Astrocyte (in vitro differentiated cells and primary cell): ENCODE measurements at places on chromosomes 2 and 18.

GRCh38 chr2:232577841-232578240, 27.4 kb downstream of the EIF4E2 start:
- DNase-seq, result no peak
- peaks cover 14% of the 10 kb centered on the region for H3K4me1 ChIP-seq
- no peaks in the 10 kb centered on the region for H3K27me3 ChIP-seq
- no peak overlapping the region for H3K4me3 ChIP-seq
- H3K27ac ChIP-seq, result peak overlapping the region; percentile 22

DNA sequence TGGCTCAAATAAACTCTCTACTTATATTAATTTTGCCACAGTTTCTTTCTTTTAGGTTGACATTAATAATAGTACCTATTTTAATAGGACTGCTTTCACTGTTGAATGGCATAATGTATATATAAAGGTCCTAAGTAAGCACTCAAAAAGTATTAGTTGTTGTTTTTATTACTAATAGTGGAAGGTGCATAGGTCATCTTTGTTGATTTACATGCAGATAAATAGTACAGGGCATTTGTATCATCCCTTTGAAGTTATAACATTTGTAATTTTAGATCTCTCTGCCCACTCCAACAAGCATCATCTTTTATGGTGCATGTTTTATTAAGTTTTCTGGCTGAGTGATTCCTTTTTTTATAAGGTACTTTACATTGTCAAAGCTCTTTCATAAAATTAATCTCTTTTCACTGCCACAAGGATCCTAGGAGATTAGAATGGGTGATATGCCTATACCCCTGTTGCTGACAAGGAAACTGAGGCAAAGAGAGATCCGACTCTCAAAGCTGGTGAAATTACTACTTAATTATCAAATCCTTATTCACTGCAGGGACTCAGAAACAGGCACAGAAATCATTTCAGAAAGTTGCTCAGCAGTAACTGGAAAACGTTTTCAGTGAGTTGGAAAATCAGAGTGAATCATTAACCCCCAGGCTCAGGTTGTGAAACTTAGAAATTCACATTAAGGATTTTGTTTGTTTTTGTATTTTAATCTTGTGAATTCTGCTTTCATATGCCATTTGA, 299.6 kb downstream of the AGPS start:
- H3K27ac ChIP-seq, result no peak overlapping the region
- DNase-seq, result no peak
- no peaks in the 10 kb centered on the region for H3K4me1 ChIP-seq
- no peaks in the 10 kb centered on the region for H3K27me3 ChIP-seq
- H3K4me3 ChIP-seq, result no peak overlapping the region

DNA sequence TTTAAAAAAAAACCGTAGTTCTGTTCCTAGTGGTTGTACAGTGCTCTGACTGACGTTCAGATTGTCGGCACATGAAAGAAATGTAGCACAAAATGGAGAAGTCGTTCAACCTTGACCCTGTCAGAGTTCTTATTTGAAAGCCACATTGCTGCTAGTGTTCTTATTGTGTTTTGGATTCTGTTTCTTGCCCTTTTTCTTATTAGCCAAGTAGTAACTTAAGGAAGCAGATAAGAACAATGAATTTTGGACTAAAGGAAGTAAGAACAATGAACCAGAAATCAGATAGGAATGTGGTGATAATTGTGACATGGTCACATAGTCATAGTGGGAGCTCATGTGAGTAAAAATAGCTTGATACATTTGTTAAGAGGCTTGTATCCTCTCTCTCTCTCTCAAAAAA, 45.9 kb downstream of the RPIA start:
- peak; percentile 78 for DNase-seq
- H3K4me1 ChIP-seq, result peaks cover 21% of the 10 kb centered on the region
- no peak overlapping the region for H3K4me3 ChIP-seq

DNA sequence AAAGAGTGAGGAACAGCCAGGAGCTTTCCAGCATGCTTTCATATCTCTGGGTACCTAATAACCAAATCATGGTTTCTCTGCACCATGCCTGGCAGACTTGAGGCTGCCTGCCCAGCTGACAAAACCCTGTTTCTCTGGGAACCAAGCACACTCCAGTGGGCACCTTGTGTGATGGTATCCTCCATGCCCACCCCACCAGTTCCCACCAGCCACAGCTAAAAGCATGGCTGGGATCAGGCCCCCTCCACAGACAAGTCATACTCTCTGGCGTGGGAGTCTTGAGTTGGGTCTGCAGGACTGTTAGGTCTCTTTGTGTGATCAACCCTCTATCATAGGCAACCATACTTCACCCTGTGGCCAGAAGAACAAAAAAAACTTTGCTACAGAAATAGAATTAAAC, 56.0 kb downstream of the TMEM163 start:
- H3K4me3 ChIP-seq, result no peak overlapping the region
- H3K27ac ChIP-seq, result no peak overlapping the region
- H3K36me3 ChIP-seq, result no peaks in the 10 kb centered on the region
- no peak for DNase-seq
- H3K4me1 ChIP-seq, result peaks cover 7% of the 10 kb centered on the region
- no peaks in the 10 kb centered on the region for H3K27me3 ChIP-seq

- no peaks in the 10 kb centered on the region for H3K4me1 ChIP-seq
- no peaks in the 10 kb centered on the region for H3K27me3 ChIP-seq
- H3K36me3 ChIP-seq, result no peaks in the 10 kb centered on the region
- H3K4me3 ChIP-seq, result no peak overlapping the region
- H3K27ac ChIP-seq, result no peak overlapping the region
Measured at GRCh38 chr2:14284244-14284643, 348.3 kb upstream of the LRATD1 start.
